ENCODE measurements at places on chromosomes 2 and 18. TPM values are rescaled to one million over a fixed set of nuclear protein-coding genes. Genes with fewer than 3 reads are reported as not detected.

HOXD12 gene
- not detected for total RNA-seq

TEKT4 gene
- not detected for total RNA-seq

ASTL gene
- total RNA-seq, result 9.7 TPM

GRCh38 chr2:191899410-191899809 is 52.5 kb upstream of the CAVIN2 start:
- DNase-seq, result no peak

- DNase-seq, result no peak
Observed at GRCh38 chr18:51185075-51185474, 12.4 kb downstream of the MEX3C start.

DNA sequence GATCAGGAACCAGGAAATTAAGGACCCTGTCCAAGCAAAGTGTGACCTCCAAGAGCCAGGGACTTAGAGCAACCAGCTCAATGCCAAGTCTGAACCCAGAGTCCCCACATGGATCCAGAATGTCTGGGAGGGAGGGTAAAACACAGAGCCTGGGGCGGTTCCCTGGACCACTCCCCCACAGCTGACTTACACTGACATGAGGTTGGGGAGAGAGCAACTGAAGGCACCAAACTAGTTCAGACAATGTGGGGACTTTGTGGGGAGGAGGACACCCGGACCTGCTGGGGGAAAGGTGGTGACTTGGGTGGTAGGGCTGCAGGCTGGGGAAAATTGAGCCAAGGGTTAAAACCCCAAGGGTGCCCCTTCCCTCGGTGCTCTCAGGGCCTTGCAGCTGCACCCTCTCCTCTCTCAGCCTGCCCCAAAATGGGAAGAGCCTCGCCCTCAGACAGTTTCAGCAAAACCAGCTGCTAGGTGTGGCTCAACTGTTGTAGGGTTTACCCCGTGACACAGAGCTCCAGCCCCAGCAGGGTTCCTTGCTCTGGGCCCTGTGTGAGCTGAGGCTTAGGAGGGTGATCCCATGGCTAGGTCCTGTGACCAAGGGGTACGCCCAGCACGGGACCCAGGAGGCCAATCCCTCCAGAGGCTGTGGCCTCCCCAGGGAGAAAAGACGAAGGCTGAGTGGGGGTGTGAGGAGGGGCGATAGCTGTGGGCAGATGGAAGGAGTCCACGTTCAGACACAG is 28.6 kb downstream of the MARCO start:
- DNase-seq, result no peak

DNA sequence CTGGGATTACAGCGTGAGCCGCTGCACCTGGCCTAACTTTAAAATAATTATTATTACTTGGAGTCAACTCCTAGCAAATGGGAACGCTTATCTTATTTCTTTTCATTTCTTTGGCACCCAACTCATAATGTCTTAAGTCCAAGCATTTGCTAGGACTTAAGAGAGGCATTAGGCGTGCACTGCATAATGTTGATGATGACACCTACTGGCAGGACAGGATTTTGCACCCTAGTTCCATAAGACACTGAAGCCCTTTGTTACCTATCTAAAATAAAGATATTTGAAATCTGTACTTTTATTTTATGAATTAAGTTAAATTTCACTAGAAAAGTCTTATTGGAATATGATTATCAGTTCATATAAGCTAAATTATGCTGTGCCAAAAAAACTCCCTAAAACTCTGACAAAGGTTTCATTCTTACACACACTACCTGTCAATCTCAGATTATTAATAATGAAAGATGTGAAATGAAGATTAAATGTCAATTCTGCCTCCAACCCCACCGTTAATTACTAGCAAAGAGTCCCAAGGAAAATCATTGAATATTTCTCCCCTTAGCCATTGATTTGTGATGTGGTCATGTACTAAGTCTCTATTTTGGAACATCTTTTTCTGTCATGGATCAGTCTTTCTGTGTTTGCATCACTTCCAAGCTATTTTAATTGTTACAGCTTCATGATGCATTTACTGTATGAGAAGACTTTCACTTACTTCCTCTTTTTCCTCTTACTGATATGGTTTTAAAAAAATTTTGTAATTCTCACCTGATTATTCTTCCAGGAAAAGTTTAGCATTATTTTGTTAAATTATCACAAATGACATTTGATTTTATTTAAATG is 12.7 kb upstream of the CDH2 start:
- DNase-seq, result peak; percentile 38

DNA sequence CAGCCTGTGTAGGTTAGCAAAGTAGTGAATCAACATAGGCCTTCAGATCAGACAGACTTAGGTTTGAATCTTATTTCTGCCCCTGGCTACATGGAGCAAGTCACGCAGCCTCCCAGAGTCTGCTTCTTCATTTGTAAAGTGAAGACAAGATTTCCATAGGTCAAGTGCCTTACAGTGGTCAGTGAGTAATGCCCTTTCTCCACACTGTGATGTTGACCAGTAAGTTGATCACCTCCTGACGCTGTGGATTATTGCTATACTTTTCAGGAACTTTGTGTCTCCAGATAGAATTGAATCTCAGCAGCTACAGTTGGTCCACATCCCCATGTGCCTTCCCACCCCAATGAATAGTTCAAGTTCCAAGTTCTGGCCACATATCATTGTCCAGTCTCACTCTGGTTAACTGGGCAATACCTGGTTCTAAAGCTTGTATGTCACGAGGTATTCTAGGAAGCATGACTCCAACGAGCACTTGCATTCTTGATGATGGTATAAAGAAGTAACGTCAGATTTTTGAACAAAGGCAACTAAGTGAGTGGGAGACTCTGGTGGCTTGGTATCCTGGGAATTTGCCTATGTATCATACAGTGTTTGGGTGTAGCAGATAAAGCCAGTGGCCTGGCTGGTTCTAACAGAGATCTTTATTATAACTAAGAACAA is 2.1 kb upstream of the CLIP4 start:
- DNase-seq, result no peak

- no peak for DNase-seq
Observed at GRCh38 chr18:11981192-11981542, at the start of gene IMPA2. IMPA2 (plus strand) TSS chr18:11981507; CDS start chr18:11981670, 163 bp downstream.

GRCh38 chr18:76351961-76352581 is 143.0 kb downstream of the ZNF516 start:
- DNase-seq, result no peak

- no peak for DNase-seq
Observed at GRCh38 chr2:20198001-20198400, 26.9 kb downstream of the SDC1 start.

- no peak for DNase-seq
Observed at GRCh38 chr2:196565106-196565765, 74.3 kb upstream of the CCDC150 start.

DNA sequence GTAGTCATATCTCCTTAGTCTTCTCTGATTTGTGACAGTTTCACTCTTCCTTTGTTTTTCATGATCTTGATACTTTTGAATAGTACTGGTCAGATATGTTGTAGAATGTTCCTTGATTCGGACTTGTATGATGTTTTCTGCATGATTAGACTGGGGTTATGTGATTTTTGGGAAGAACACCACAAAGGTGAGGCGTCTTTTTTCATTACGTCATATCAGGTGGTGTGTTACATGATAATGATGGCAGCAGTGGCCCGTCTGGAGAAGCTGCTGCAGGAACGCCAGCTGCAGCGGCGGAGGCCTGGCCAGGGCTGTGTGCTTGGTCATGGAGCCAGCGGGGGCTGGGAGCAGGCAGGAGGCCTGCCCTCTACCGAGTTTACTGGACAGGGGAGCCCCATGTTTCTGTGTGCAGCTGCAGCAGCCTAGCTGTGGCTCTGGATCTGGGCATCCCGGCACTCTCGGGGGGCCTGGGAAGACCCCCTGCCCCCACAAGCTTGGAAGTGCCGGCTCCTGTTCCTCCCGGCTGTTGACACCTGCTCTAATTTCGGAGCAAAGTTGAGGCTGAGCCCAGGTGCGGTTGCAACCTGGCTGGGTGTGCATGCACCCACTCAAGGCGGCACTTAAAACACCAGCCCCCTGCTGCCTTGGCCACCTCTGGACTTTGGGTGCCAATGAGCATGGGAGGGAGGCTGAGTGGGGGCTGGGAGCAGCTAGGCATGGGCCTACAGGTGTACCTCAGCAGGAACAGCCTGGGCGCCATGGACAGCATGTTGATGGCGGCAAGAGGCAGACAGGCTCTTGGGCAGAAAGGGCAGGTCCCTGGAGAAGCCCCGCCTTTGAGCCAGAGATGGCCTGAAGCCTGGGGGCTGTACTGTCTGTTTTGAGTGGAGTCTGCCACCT is 26.1 kb downstream of the SLC4A10 start:
- no peak for DNase-seq

- DNase-seq, result no peak
Observed at GRCh38 chr2:234630801-234631261, 133.9 kb upstream of the ARL4C start.

- no peak for DNase-seq
Observed at GRCh38 chr2:64634345-64635267, 19.1 kb downstream of the SERTAD2 start.

DNA sequence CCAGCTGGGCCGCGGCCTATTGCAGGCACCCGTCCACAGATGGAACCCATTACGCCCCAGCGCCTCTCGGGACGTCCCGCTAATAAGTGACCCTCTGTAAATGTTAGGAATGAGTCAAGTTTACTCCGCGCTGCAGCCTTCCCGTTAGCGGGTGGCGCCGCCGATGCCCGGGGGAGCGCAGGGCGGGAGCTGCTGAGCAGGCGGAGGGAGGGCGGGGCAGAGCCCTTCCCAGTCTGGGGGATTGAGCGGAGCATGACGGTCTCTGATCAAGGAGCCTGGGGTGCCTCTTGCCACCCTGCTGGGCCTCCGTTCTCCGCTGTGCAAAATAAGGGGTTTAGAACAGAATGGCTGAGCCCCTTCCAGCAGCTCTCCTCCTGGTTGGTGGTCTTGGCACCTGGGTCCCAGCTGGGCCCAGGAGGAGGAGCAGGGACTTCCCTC is 10.5 kb downstream of the CROCC2 start:
- DNase-seq, result no peak
